Prostate gland (tissue), 2 donors: ENCODE measurements at places on chromosomes 7 and 10. TPM values are rescaled to one million over a fixed set of nuclear protein-coding genes. Genes with fewer than 3 reads are reported as not detected.
A peak's percentile ranks its signal among the peaks of the same experiment; 100 is the strongest.

Gene PRSS37
- total RNA-seq: not detected

Gene AS3MT
- 17.4 TPM for total RNA-seq

Gene SEC31B
- total RNA-seq: 17.3 TPM

Gene TACR2
- 2.4 TPM for total RNA-seq

Gene MDFIC
- 24.8 TPM for total RNA-seq

Gene MYH16
- not detected for total RNA-seq

DNA sequence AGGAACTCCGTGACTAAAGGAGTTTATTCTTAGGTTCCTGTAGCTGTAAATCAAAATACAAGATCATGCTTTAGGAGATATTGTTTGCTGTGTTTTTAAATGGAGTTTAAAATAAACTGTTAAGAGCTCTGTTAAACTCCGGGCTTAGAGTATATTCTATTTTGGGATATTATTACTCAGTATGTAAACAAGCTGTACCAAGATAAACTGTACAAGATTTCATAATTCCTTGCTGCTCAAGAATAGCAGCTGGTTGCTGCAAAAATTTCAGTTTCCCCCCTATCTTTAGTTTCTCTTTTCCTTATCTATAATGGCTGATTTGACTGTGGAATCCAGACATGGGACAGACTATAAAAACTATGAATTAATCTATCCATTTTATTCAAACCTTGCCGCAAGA lies 215.7 kb downstream of the HTR7 start:
- H3K27ac ChIP-seq: peak overlapping the region; percentile 29
- DNase-seq: no peak
- H3K36me3 ChIP-seq: no peaks in the 10 kb centered on the region

DNA sequence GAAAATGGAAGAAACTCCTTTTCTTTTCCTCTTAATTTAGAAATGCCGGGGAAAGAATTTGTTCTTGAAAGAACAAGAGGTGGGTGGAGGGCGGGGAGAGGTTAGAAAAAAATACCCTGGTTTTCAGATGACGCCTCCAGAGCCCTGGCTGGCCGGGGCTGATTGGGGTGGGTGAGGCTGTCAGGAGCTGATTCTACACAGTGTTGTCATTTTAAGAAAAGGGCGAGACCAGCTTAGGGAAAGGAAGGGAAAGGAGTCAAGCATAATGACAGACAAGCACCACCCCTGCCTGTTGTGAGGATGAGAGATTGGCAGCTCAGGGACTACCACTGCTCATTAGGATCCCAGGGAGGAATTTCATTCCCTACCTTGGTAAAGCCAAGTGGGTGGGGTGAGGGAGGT lies 9.9 kb upstream of the FAM180A start:
- no peak overlapping the region for H3K4me3 ChIP-seq
- H3K27ac ChIP-seq: peak overlapping the region; percentile 50
- DNase-seq: no peak
- no peaks in the 10 kb centered on the region for H3K36me3 ChIP-seq

GRCh38 chr10:121049489-121049888 lies 198.3 kb downstream of the WDR11 start:
- H3K4me1 ChIP-seq: no peaks in the 10 kb centered on the region
- H3K27me3 ChIP-seq: no peaks in the 10 kb centered on the region
- DNase-seq: no peak
- no peaks in the 10 kb centered on the region for H3K36me3 ChIP-seq
- H3K4me3 ChIP-seq: no peak overlapping the region

GRCh38 chr7:2157473-2158279 lies 75.1 kb downstream of the MAD1L1 start:
- no peaks in the 10 kb centered on the region for H3K36me3 ChIP-seq
- peak; percentile 74 for DNase-seq
- H3K4me1 ChIP-seq: peaks cover 6% of the 10 kb centered on the region
- peak overlapping the region; percentile 30 for H3K27ac ChIP-seq
- no peak overlapping the region for H3K4me3 ChIP-seq

GRCh38 chr10:1360011-1360557 lies 303.9 kb downstream of the WDR37 start:
- no peaks in the 10 kb centered on the region for H3K27me3 ChIP-seq
- no peaks in the 10 kb centered on the region for H3K36me3 ChIP-seq
- DNase-seq: no peak
- H3K27ac ChIP-seq: no peak overlapping the region

DNA sequence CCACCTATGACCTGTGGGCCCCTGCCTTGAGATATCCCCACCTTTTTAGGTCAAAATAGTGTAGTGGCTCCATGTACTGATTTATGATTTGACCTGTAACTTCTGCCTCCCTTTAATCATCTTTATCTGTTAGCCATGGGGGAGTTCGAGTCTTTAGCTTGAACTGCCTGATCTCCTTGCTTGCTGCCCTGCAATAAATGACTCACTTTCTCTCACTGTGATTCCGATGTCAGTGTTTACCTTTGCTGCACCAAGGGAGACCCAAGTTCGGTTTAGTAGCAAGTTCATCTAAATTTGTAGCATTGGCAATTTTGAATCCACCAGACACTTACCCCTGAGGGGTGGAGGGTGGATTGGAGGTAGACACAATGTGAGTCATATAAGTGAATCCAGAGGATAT lies 814.6 kb upstream of the AUTS2 start:
- H3K36me3 ChIP-seq: no peaks in the 10 kb centered on the region
- no peaks in the 10 kb centered on the region for H3K27me3 ChIP-seq
- no peak overlapping the region for H3K4me3 ChIP-seq
- H3K4me1 ChIP-seq: no peaks in the 10 kb centered on the region
- DNase-seq: no peak
- H3K27ac ChIP-seq: no peak overlapping the region

DNA sequence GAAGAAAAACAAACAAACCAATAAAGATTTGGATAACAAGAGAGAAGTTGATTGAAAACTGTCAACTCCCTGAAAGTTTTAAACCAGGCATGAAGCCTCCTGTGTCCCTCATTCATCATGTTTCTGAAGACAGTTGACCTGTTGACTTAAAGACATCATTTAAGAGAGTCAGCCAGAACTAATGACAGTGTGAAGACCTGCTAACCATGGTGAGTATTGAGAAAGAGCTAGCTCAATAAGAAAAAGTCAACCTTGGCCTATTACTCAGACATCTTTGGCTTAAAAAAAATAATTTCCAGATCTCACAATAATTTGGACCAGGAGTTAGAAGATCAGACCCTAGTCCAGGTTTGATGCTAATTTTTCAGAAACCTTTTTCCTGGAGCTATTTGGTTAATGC lies 45.3 kb upstream of the ANKRD1 start:
- H3K36me3 ChIP-seq: no peaks in the 10 kb centered on the region
- H3K4me1 ChIP-seq: no peaks in the 10 kb centered on the region
- no peak for DNase-seq
- no peak overlapping the region for H3K27ac ChIP-seq
- no peak overlapping the region for H3K4me3 ChIP-seq

- H3K4me1 ChIP-seq: peaks cover 32% of the 10 kb centered on the region
- DNase-seq: peak; percentile 72
- H3K27me3 ChIP-seq: no peaks in the 10 kb centered on the region
- no peak overlapping the region for H3K4me3 ChIP-seq
- H3K27ac ChIP-seq: peak overlapping the region; percentile 90
Measured at GRCh38 chr7:73828107-73828803, 2.5 kb upstream of the CLDN4 start.

DNA sequence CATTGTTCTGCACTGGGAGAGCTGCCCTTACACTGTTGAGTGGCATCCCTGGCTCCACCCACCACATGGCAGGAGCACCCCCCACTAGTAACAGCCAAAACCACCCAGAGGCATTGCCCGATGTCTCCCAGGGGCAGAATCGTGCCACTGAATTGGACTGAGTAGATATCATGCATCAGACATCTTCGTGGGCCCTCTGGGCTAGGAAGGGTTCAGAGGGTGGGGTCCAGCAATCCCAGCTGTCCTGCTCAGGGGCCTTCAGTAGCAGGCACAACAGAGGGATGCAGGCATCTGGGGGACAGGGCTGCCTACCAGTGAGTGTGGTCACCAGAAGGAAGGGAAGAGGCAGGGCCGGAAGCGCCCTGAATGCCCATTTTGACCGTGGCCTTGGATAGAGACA lies 119.7 kb upstream of the PPP2R2D start:
- no peaks in the 10 kb centered on the region for H3K36me3 ChIP-seq
- no peaks in the 10 kb centered on the region for H3K4me1 ChIP-seq
- H3K27ac ChIP-seq: no peak overlapping the region

DNA sequence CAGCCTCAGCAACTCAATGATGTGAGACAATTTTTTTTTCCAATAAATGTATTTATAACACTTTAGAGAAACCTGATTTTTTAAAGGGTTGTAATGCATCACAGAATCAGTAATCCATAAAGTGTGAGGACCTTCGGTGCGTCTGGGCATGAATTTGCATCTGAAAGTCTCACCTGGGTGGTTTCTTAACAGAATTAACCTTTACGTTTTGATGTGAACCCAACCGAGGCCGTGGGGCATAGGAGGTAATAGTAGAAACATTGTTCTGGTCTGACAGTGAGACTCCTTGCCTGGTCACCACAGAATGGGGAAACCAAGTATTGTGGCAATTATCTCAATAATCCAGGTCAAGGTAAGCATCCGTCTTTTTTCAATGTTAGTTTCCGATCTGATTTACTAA lies 114.6 kb downstream of the PRKCQ start:
- no peak overlapping the region for H3K4me3 ChIP-seq
- no peak overlapping the region for H3K27ac ChIP-seq
- no peaks in the 10 kb centered on the region for H3K36me3 ChIP-seq
- H3K4me1 ChIP-seq: no peaks in the 10 kb centered on the region

- H3K4me1 ChIP-seq: no peaks in the 10 kb centered on the region
- H3K27ac ChIP-seq: no peak overlapping the region
- H3K4me3 ChIP-seq: no peak overlapping the region
- no peaks in the 10 kb centered on the region for H3K27me3 ChIP-seq
- H3K36me3 ChIP-seq: no peaks in the 10 kb centered on the region
Measured at GRCh38 chr10:679556-679955, 9.9 kb downstream of the DIP2C start.

DNA sequence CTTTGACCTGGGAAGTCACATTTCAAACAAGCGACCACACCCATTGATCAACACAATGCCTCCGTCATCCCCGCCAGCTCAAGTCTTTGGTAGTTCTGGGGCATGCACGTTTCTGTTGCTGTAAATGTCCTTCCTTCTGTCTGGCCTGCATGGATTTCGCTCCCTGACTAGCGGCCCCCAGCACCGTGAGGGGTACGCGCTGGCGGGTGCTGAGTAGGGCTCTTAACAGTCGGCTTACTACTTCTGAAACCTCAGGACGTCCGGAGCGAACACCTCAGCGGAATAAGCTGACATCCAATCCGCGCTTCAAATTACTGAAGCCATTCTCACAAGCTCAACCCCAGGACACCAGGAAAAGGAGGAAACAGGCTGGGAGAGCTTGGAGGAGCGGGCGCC lies 505 bp downstream of the NUDCD3 start:
- H3K4me1 ChIP-seq: peaks cover 22% of the 10 kb centered on the region
- H3K4me3 ChIP-seq: peak overlapping the region; percentile 69
- peak overlapping the region; percentile 98 for H3K27ac ChIP-seq
- DNase-seq: peak; percentile 21

DNA sequence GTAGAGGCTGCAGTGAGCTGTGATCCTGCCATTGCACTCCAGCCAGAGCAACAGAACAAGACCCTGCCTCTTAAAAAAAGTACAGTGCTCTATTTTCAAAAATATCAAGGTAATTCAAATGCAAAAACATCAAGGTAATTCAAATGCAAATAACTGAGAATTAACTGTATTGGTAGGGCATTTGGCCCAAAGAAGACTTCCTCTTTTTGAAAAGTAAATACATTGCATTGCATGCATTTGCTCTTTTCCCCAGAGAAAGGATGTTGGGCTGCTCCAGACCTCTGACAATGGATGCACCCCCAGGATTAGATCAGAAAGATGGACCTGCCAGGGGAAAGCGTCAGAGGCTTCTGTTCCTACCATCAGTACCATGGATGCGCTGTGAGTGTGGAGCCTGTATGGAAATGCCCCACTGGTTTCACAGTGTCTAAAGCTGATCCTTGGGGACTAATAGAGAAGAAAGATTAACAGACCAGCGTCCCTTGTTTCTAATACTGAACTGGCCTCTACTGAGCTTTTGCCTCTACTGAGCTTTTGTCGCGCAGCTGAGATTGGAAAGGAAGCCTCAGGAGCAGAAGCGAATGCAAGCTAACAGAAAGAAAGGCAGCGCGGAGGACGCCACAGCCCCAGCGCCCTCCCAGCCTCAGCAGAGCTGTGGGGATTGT lies 93.5 kb upstream of the LYZL2 start:
- H3K36me3 ChIP-seq: no peaks in the 10 kb centered on the region
- no peaks in the 10 kb centered on the region for H3K27me3 ChIP-seq
- H3K27ac ChIP-seq: no peak overlapping the region
- H3K4me1 ChIP-seq: no peaks in the 10 kb centered on the region
- no peak overlapping the region for H3K4me3 ChIP-seq

DNA sequence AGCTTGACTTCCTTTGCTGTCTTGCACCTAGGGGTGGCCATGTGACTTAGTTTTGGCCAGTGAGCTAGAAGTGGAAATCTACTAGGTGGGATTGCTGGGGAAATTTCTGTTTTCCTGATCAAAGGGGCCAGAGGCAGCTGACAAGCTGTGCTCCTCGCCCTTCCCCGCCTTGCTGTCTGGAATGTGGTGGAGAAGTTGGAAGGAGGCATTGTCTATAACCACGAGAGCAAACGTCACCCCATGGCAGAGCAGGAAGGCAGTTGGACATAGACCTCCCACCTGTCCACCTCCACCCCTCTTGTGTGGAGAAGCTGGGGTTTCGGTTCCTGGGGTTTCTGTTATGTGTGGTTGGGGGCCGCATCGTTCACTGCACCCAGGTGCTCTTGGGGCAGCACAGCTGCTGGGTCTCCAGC lies 7.3 kb downstream of the SFRP5 start:
- DNase-seq: no peak
- H3K27me3 ChIP-seq: peaks cover 3% of the 10 kb centered on the region
- no peak overlapping the region for H3K27ac ChIP-seq

- no peak overlapping the region for H3K4me3 ChIP-seq
- no peaks in the 10 kb centered on the region for H3K27me3 ChIP-seq
- no peaks in the 10 kb centered on the region for H3K4me1 ChIP-seq
Measured at GRCh38 chr10:101617102-101617823, 29.1 kb downstream of the DPCD start.

GRCh38 chr10:33754052-33754451 lies 419.6 kb upstream of the NRP1 start:
- DNase-seq: no peak

DNA sequence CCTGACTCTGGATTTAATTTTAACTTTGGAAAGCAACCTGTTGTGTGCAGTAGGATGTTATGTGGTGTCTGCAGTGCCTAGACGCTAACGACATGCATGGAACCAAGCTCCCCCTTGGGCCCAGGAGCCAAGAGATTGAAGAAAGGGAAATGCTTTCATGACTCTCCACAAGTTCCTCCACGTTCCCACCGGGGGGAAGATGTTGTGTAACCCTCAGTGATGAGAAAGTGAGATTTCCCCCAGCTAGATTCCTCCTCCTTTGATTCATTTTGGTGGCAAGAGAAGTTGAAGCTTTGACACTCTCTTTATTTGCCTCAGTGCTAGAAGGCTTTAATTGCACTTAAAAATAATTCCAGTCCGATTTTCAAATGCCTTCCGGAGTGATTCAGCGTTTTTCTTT lies 157.9 kb upstream of the INSYN2A start:
- DNase-seq: no peak
- no peaks in the 10 kb centered on the region for H3K36me3 ChIP-seq
- H3K27ac ChIP-seq: no peak overlapping the region

- H3K4me3 ChIP-seq: no peak overlapping the region
- no peak overlapping the region for H3K27ac ChIP-seq
- H3K4me1 ChIP-seq: no peaks in the 10 kb centered on the region
- no peaks in the 10 kb centered on the region for H3K36me3 ChIP-seq
- H3K27me3 ChIP-seq: no peaks in the 10 kb centered on the region
Measured at GRCh38 chr7:15345216-15345615, 216.6 kb downstream of the AGMO start.
